G401 (cell line): ENCODE measurements at places on chromosomes 13 and 19. TPM values are rescaled to one million over a fixed set of nuclear protein-coding genes. Genes with fewer than 3 reads are reported as not detected.

DMKN gene
- total RNA-seq = 85.4 and 136 TPM in 2 replicates

LTBP4 gene
- 54.8 and 64.4 TPM in 2 replicates for total RNA-seq

ANKRD24 gene
- total RNA-seq = 3.8 and 4.4 TPM in 2 replicates

CCDC169 gene
- not detected in 2 replicates for total RNA-seq

SCEL gene
- not detected in 2 replicates for total RNA-seq
